ENCODE measurements at places on chromosomes 6 and 20.

GRCh38 chr20:16637797-16638196 is 64.5 kb upstream of the KIF16B start:
- DNase-seq: no peak

DNA sequence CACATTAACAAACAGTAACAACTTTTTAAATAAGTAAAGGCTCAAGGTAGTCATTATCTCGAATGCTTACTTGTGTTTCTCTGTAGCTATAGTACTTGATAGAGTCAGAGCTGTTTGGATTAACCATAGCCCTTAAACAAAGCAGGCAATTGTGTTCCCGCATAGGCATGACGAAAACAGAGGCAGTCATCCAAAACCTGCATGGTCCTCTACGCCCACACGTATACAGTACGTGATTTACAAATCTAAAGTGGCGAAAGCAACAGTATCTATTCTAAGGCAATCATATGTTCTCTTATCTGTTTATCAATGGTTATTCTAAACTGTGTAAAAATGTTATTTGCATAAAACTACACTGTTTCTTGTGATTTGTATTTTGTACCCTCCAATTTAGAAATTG is 31.8 kb downstream of the HFE start:
- DNase-seq: no peak

- no peak for DNase-seq
These were observed 67.6 kb downstream of the ZNF831 start for GRCh38 chr20:59231124-59231804.

- DNase-seq: no peak
These were observed 237.0 kb upstream of the TAB2 start for GRCh38 chr6:149080511-149080910.

DNA sequence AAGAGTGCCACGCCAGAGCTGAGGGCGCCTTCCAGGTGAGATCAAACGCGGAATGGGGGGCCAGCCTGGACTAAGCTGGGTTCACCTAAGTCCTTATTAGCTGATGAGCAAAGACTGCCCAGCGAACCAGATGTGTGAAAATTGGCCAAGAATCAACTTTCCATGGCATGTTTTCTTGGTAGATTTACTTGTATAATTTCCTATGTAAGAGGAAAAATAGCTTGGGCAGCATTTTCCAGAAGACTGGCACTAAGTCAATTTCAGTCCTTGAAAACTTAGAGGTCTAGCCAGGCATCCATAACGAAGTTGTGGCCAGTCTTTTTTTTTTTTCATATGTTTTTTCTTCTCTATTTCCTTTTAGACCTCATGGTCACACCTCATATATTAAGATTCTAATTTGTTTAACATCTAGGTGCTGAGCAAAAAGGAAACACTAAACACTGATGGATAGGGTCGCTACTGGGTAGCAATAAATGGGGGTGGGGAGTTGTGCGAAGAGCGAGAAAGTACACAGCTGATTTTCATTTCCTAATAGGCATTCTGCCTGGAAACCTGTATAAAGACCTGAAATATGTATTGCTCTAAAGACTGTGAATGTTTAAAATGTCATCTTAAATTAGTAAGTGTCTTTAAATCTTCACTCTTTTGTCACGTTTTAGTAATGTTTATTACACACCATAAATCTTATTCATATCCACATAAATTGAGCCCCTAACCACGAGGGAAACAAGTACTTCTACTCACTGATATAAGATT is 188.8 kb downstream of the CD83 start:
- no peak for DNase-seq

GRCh38 chr20:34999021-34999451 is 43.4 kb downstream of the MYH7B start:
- no peak for DNase-seq

- DNase-seq: no peak
These were observed 214.3 kb upstream of the MARCKS start for GRCh38 chr6:113642714-113643406.

DNA sequence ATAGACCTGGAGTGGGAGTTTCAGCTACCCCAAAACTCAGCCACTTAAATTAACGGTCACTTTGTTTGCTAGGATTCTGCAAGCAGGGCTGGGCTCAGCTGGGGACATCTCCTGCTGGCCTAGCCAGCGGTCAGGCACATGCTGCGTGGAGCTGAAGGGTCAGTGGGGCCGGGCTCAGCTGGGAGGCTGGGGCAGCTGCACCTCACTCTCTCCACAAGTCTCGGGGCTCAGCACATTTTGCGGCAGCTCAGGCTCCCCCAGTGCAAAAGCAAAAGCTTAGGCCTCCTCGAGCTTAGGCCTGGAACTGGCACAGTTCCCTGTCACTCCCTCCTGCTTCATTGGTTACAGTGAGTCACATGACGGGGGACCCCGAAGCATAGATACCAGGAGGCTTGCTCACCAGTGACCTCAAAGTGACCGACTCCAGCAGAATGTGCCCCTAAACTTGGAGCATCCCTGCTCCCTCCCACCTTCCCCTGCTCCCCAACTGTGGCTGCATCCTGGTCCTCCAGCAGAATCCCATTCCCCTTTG is 80.6 kb upstream of the CST7 start:
- no peak for DNase-seq

GRCh38 chr6:163461696-163462095 is 47.2 kb downstream of the QKI start:
- no peak for DNase-seq
